ENCODE measurements at places on chromosomes 16 and 17. TPM values are rescaled to one million over a fixed set of nuclear protein-coding genes. Genes with fewer than 3 reads are reported as not detected.
A peak's percentile ranks its signal among the peaks of the same experiment; 100 is the strongest.

- peaks cover 11% of the 10 kb centered on the region for H3K27me3 ChIP-seq
- H3K4me1 ChIP-seq: no peaks in the 10 kb centered on the region
- H3K4me3 ChIP-seq: no peak overlapping the region
- no peak for DNase-seq
- no peak overlapping the region for H3K27ac ChIP-seq
- no peaks in the 10 kb centered on the region for H3K36me3 ChIP-seq
These were observed 1.1 kb upstream of the HS3ST4 start for GRCh38 chr16:25690552-25691143.

- no peak for DNase-seq
- H3K4me3 ChIP-seq: no peak overlapping the region
- peaks cover 8% of the 10 kb centered on the region for H3K4me1 ChIP-seq
These were observed 23.9 kb upstream of the CCL1 start for GRCh38 chr17:34386697-34387550.

- no peak overlapping the region for H3K27ac ChIP-seq
- H3K4me3 ChIP-seq: no peak overlapping the region
- no peak for DNase-seq
- no peaks in the 10 kb centered on the region for H3K36me3 ChIP-seq
- peaks cover 19% of the 10 kb centered on the region for H3K4me1 ChIP-seq
- H3K27me3 ChIP-seq: no peaks in the 10 kb centered on the region
These were observed 128.3 kb downstream of the AXIN2 start for GRCh38 chr17:65433157-65433556.

- peaks cover 6% of the 10 kb centered on the region for H3K4me1 ChIP-seq
- peaks cover 11% of the 10 kb centered on the region for H3K36me3 ChIP-seq
- H3K4me3 ChIP-seq: no peak overlapping the region
- no peaks in the 10 kb centered on the region for H3K27me3 ChIP-seq
- DNase-seq: no peak
These were observed 12.0 kb downstream of the MINK1 start for GRCh38 chr17:4845118-4845517.

DNA sequence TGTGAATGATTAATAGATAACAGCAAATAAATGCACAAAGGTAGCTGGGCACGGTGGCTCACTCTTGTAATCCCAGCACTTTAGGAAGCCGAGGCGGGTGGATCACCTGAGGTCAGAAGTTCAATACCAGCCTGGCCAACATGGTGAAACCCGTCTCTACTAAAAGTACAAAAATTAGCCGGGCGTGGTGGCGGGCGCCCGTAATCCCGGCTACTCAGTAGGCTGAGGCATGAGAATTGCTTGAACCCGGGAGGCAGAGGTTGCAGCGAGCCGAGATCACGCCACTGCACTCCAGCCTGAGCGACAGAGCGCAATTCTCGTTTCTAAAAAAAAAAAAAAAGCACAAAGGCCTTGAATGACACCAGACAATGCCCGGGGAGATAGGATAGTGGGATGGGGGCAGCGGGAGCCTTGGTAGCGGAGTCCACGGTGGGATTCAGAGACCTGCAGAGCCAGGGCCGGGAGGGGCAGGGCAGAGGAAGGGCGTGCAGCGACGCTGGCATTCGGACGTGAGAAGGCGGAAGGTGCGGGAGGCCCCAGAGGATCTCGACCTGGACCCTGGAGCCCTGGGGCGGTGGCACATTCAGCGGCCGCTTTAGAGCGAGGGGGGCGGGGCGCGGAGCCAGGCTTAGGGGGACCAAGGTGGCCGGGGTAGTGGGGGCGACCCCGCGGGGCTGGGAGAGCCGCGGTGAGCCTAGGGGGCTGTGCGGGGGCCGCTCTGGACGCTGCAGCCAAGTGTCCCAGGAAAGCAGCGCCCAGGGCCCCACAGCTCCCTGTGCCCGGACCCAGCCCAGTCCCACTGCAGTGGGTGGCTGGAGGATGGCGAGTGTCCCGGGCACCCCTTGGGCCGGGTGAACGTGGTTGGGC, 999 bp upstream of the FLYWCH2 start:
- H3K36me3 ChIP-seq: no peaks in the 10 kb centered on the region
- H3K4me3 ChIP-seq: peak overlapping the region; percentile 66
- peak overlapping the region; percentile 83 for H3K27ac ChIP-seq
- H3K4me1 ChIP-seq: peaks cover 18% of the 10 kb centered on the region

- H3K4me3 ChIP-seq: no peak overlapping the region
- peaks cover 64% of the 10 kb centered on the region for H3K36me3 ChIP-seq
These were observed 31.8 kb downstream of the ZDHHC7 start for GRCh38 chr16:84979516-84979915.

GRCh38 chr16:69839798-69840409, 77.8 kb downstream of the WWP2 start:
- no peaks in the 10 kb centered on the region for H3K4me1 ChIP-seq
- no peak overlapping the region for H3K27ac ChIP-seq
- H3K36me3 ChIP-seq: peaks cover 5% of the 10 kb centered on the region
- no peak overlapping the region for H3K4me3 ChIP-seq
- DNase-seq: no peak
- no peaks in the 10 kb centered on the region for H3K27me3 ChIP-seq

The CRYBA1 gene
- not detected for total RNA-seq

The TADA2A gene
- 27.3 TPM for total RNA-seq

DNA sequence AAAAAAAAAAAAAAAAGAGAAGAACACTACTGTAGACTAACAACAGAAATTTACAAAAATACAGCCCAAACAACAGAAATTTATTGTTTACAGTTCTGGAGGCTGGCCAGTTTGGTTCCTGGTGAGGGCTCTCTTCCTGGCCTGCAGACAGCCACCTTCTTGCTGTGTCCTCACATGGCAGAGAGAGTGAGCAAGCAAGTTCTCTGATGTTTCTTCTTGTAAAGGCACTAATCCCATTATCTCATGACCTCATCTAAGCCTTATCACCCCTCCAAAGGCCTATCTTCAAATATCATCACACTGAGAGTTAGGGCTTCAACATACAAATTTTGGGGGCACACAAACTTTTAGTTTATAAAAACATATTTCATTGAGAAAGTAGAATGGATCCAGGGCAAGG, 7.3 kb downstream of the ARSG start:
- no peaks in the 10 kb centered on the region for H3K36me3 ChIP-seq
- no peak overlapping the region for H3K27ac ChIP-seq
- H3K4me3 ChIP-seq: no peak overlapping the region
- H3K27me3 ChIP-seq: no peaks in the 10 kb centered on the region
- peaks cover 50% of the 10 kb centered on the region for H3K4me1 ChIP-seq

The G6PC1 gene
- not detected for total RNA-seq

DNA sequence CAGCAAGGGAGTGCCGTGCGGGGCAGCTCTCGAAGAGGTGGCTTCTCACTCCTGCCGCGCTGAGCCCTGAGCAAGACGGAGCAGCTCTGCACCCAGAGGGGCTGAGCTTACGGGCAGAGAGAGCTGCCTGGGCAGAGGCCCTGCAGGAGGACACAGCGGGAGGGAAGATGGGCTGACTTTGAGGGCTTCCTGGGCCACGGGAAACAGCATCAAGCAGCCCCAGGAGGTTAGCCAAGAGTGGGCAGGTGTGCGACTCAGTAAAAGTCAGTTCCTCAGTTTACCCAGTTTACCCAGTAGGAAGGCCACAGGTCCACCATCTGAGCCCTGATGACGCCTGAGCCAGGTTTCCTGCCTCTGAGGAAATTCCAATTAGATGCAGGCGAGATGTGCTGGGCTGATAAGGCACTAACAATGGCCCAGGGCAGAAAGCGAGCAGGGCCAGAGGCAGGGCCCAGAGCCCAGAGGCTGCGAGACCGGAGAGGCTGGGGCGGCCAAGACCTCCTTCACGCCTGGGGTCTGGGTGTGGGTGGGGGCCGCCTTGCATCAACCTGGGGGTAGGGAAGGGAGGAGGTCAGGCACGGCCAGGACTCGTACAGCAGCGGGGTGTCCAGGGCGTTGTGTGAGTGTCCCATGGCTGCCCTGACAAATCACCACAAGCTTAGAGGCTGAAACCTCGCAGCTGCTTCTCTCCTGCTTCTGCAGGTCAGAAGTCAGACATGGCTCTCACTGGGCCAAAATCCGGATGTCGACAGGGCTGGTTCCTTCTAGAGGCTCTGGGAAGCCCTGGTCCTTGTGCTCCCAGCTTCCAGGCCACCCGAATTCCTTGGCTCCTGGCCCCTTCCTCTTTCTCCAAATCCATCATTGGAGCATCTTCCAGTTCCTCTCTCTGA, 32.0 kb upstream of the CIBAR2 start:
- H3K4me1 ChIP-seq: no peaks in the 10 kb centered on the region
- H3K27ac ChIP-seq: no peak overlapping the region
- no peaks in the 10 kb centered on the region for H3K27me3 ChIP-seq
- no peak overlapping the region for H3K4me3 ChIP-seq

The IRX3 gene
- total RNA-seq: not detected

DNA sequence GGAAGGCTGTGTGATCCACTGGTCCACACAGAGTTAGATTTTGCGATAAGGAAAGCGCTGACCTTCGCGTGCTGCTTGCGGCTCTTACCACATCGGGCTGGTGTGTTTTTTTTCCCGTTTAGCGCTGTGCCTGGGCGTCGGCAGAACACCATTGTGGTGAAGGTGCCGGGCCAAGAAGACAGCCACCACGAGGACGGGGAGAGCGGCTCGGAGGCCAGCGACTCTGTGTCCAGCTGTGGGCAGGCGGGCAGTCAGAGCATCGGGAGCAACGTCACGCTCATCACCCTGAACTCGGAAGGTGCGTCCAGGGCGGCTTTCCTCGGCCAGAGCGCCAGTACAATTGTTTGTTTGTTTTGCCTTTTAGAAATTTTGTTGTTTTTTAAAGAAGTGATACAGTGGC, 54.7 kb downstream of the BANP start:
- H3K4me3 ChIP-seq: no peak overlapping the region
- no peak overlapping the region for H3K27ac ChIP-seq
- no peak for DNase-seq

GRCh38 chr16:49499869-49500610, 126.4 kb downstream of the C16orf78 start:
- no peak overlapping the region for H3K27ac ChIP-seq
- H3K27me3 ChIP-seq: no peaks in the 10 kb centered on the region
- no peak for DNase-seq
- no peak overlapping the region for H3K4me3 ChIP-seq

The BRICD5 gene
- 26.5 TPM for total RNA-seq

The SECTM1 gene
- total RNA-seq: 4.4 TPM

DNA sequence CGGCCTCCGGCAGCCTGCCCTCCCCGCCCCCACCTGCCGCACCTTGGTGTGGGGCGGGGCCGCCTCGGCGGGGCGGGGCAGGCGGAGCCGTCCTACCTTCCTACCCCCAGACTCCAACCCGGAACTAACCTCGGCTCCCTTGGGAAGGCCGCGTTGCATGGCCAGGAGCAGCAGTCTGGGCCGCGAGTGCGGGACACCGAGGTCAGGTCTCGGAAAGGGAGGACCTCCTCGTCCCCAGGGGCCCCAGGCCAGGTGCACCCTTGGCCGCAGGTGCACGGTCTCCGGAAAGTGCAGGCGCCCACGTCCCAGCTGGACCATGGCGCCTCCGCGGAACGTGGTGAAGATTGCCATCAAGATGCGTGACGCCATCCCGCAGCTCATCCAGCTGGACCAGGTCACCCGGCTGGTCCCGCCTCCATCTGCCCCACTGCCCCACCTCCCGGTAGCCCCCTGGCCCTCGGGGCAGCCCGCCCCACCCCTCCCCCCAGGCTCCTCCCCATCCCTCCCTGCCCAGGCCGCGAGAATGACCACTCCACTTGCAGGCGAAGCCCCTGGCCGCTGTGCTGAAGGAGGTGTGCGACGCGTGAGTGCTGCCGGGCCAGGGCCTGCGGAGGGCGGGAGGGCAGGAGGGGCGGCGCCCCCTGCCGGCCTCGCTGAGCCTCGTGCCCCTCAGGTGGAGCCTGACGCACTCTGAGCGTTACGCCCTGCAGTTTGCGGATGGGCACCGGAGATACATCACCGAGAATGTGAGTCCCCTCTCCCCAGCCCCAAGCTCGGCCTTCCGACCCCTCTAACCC, at the start of gene ELMO3:
ELMO3 (plus strand) TSS at position 121 of the 797 bp plus-strand sequence; CDS start at position 317, 196 bp downstream.
- no peak within 1 kb of the TSS for H3K27ac ChIP-seq
- H3K36me3 ChIP-seq: peaks cover 75% of the 10 kb centered on the region
- H3K4me3 ChIP-seq: no peak within 1 kb of the TSS

DNA sequence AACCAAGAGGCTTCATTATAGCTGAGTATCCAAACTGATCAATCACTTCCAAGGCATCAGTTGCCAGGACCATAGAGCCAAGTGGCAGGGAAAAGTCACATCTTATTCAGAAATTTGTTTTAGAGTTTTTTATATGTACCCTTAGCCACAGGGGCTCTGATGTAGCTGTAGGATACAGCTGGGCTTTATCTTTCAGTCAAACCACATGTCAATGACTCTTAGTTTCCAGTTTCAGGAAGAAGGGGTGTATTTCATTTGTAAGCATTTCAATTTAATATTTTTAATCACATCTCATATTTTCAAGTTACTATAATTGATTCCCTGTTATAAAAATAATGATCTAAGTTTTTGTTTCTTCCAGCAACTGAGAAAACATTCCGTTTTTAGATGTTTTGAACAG, 2.9 kb upstream of the FLCN start:
- H3K36me3 ChIP-seq: no peaks in the 10 kb centered on the region
- no peak for DNase-seq

GRCh38 chr16:67399218-67399733, 6.0 kb upstream of the TPPP3 start:
- no peaks in the 10 kb centered on the region for H3K36me3 ChIP-seq
- peaks cover 71% of the 10 kb centered on the region for H3K27me3 ChIP-seq
- H3K4me1 ChIP-seq: peaks cover 11% of the 10 kb centered on the region

The RGS11 gene
- not detected for total RNA-seq

GRCh38 chr17:17079336-17079735, 37.1 kb downstream of the MPRIP start:
- no peaks in the 10 kb centered on the region for H3K4me1 ChIP-seq
- H3K4me3 ChIP-seq: no peak overlapping the region
- DNase-seq: no peak
- H3K36me3 ChIP-seq: peaks cover 60% of the 10 kb centered on the region
- H3K27ac ChIP-seq: no peak overlapping the region

GRCh38 chr16:87303431-87303930, 13.7 kb downstream of the C16orf95 start:
- no peaks in the 10 kb centered on the region for H3K36me3 ChIP-seq
- no peak overlapping the region for H3K27ac ChIP-seq
- no peak overlapping the region for H3K4me3 ChIP-seq

- peaks cover 61% of the 10 kb centered on the region for H3K4me1 ChIP-seq
- H3K27ac ChIP-seq: no peak overlapping the region
- H3K27me3 ChIP-seq: peaks cover 4% of the 10 kb centered on the region
These were observed 958 bp downstream of the CBX8 start for GRCh38 chr17:79795795-79796443.

GRCh38 chr17:75266316-75267152, 4.5 kb downstream of the MIF4GD start:
- H3K4me1 ChIP-seq: peaks cover 31% of the 10 kb centered on the region
- no peak overlapping the region for H3K27ac ChIP-seq
- no peak overlapping the region for H3K4me3 ChIP-seq
- H3K36me3 ChIP-seq: peaks cover 44% of the 10 kb centered on the region
- no peak for DNase-seq

GRCh38 chr16:68310437-68310773, 341 bp downstream of the SLC7A6OS start:
- H3K27me3 ChIP-seq: no peaks in the 10 kb centered on the region
- H3K36me3 ChIP-seq: peaks cover 6% of the 10 kb centered on the region
- peak overlapping the region; percentile 92 for H3K4me3 ChIP-seq
- no peak for DNase-seq
- H3K4me1 ChIP-seq: peaks cover 23% of the 10 kb centered on the region
- peak overlapping the region; percentile 64 for H3K27ac ChIP-seq
